ENCODE measurements at places on chromosomes 2 and 18.

DNA sequence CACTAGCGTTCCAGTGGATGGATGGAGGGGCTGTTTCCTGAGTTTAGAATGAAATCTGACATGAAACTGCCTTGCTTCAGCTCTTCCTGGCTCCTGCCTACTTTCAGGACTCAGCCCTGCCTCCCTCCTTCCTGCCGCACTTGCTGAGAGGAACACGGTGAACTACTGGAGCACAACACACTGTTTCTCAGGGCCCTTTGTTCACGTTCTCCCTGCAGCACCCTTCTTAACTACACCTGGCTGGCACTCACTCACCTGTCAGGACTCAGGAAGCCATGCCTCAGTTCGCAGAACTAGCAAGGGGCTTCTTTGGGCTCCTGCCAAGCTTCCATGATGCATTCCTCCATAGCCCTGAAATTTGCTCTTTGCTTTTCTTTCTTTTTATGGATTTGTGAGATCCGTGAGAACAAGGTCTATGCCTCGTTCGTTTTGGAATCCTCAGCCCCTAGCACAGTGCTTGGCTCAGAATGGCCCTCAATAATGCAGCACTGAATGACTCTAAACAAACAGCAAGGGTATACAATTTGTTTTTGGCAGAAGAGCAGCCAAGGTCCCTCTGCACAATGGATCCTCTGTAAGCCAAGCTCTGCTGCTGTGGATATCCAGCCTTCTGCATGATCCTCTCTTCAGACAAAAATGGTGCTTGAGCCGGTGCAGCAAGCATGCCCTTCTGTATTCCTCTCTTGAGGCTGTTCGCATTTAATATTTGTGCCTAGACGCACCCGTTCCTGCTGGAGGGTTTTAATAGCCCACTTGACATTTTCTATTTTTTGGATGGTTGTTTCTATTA, 357.0 kb downstream of the TSN start:
- no peak for DNase-seq

- DNase-seq, result no peak
Observed at GRCh38 chr18:68262690-68263294, 452.1 kb downstream of the TMX3 start.

GRCh38 chr2:185979546-185980071, 241.0 kb downstream of the FSIP2 start:
- DNase-seq, result peak; percentile 10

DNA sequence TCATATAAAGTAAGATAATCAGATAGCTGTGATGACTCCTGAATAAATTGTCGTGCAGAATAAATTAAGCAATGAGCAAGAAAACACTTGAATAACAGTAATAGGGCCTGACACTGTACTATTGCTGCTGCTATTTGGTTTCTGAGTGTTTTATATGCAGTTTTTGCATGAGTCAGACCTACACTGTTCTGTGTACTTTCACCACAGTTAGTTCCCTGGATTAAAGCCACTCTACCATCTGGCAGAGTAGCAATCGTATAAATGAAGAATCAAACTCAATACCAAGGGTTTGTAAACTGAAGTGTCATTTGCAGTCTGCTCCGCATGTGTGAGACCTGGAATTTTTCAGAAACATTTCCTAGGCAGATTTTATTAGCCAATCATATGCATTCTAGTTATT, 398.6 kb upstream of the CDH7 start:
- DNase-seq, result no peak

GRCh38 chr2:219221957-219222518, 3.3 kb upstream of the ABCB6 start:
- DNase-seq, result no peak

- peak; percentile 33 for DNase-seq
Observed at GRCh38 chr2:230714136-230714480, 1.5 kb downstream of the CAB39 start.

- DNase-seq, result no peak
Observed at GRCh38 chr2:216991563-216991962, 131.7 kb upstream of the TNP1 start.

DNA sequence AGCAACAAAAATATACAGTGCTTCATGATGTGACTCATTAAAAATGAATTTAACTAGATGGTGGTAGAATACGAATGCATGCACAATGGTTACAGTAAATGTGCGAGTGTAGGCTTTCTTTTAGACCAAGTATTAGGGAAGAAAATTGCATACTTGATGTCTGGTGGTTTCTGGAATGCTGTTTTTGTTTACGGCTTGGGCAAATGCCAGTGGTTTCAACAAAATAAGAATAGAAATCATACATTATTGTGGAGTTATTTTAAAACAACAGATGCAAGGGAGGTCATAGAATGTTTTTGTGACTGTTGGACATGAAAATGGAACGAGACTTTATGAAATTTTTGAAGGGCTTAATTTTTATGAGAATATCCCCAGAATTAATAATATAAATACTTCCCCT, 580.9 kb downstream of the PLCL1 start:
- no peak for DNase-seq

GRCh38 chr18:37481072-37481471, 84.5 kb downstream of the CELF4 start:
- no peak for DNase-seq

DNA sequence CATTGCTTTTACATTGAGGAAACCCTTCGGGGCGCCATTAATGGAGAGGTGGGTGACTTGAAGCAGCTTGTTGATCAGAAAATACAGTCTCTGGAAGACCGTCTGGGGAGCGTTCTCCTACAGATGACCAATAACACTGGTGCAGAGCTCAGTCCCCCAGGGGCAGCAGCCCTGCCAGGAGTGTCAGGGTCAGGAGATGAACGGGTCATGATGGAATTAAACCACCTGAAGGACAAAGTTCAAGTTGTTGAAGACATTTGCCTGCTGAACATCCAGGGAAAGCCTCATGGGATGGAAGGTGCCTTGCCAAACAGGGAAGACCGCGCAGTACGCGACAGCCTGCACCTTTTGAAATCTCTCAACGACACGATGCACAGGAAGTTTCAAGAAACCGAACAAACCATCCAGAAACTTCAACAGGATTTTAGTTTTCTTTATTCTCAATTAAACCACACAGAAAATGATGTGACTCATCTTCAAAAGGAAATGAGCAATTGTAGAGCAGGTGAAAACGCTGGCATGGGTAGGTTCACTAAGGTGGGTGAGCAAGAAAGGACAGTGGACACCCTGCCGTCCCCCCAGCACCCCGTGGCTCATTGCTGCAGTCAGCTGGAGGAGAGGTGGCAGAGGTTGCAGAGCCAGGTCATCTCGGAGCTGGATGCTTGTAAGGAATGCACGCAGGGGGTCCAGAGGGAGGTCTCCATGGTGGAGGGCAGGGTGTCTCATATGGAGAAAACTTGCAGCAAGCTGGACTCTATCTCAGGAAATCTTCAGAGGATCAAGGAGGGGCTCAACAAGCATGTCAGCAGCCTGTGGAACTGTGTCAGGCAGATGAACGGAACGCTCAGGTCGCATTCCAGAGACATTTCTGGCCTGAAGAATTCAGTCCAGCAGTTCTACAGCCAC, 45.0 kb downstream of the EMILIN2 start:
- DNase-seq, result no peak

DNA sequence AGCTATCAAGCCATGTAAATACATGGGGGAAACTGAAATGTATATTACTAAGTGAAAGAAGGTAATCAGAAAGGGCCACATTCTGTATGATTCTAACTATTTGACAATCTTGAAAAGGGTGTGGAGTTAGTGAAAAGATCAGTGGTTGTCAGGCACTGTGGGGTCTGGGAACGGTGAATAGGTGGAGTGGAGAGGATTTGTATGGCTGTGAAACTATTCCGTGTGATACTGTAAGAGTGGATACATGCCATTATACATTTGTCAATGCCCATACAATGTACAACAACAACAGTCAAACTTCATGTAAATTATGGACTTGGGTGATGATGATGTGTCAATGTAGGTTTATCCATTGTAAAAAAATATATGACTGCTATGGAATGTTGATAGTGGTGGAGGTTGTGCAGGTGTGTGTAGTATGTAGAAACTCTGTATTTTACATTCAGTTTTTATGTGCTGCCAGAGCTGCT, 1116.2 kb downstream of the SUCLG1 start:
- no peak for DNase-seq

DNA sequence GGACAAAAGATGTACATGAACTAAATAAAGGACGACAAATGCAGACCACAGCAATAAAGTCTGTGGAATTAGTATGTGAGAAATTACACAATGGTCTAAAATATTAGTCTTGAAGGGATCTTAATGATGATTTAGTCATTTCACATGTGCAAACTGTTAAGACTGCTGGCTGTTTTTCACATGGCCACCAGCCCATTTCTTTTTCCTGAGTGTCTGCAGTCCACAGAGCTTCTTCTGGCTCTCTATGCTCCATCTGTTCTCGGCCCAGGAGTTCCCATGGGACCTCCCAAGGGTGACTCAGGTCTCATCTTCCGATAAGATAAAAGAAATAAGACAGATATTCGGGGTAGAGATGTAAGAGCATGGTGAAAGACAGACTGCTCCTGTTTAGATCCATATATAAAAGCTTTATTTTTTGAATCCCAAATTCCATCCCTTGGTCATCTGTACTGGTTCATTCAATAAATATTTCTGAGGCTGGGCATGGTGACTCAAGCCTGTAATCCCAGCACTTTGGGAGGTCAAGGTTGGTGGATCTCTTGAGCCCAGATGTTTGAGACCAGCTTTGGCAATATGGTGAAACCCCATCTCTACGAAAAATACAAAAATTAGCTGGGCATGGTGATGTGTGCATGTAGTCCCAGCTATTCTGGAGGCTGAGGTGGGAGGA, 20.1 kb downstream of the IL1RL1 start:
- DNase-seq, result no peak

DNA sequence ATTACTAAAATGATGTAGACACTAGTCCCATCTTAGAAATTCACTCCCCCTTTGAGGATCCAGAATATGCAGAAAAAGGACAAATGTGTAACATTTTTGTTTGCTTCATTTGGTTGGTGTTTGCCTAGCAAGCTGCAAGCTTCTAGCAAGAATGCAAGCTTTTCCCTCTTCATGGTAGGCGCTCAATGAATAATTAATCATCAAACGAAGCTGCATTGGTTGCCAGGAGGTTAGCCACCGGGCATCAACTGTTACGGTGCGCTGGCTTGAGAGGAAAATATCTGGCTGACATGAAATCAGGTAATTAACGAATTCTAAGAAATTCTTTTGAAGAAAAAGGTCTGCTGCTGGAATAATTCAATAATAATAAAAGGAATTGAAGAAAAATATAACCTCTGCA, 341.0 kb upstream of the KYNU start:
- DNase-seq, result no peak

GRCh38 chr2:39488450-39488849, 51.4 kb upstream of the MAP4K3 start:
- DNase-seq, result no peak

- DNase-seq, result no peak
Observed at GRCh38 chr2:53969285-53969967, 1.4 kb downstream of the PSME4 start.

DNA sequence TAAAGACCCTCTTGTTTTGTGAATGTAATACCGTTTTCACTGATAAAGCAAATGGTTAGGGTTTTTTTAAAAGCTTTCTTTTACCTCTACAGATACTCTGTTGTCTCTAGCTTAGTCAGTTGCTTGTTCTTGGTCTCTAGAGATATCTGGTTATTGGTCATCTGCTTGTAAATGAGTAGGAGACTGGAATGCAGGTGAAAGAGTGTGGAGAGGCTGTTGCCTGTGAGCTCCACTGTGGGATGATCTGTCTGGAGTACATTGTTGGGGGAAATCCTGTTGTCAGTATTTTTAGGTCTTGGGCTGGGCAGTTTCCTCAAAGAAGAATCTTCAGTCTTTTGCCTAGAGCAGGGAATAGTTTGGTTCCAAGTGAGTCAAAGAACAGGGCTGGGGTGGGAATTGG, 67.7 kb downstream of the SMCHD1 start:
- DNase-seq, result no peak

DNA sequence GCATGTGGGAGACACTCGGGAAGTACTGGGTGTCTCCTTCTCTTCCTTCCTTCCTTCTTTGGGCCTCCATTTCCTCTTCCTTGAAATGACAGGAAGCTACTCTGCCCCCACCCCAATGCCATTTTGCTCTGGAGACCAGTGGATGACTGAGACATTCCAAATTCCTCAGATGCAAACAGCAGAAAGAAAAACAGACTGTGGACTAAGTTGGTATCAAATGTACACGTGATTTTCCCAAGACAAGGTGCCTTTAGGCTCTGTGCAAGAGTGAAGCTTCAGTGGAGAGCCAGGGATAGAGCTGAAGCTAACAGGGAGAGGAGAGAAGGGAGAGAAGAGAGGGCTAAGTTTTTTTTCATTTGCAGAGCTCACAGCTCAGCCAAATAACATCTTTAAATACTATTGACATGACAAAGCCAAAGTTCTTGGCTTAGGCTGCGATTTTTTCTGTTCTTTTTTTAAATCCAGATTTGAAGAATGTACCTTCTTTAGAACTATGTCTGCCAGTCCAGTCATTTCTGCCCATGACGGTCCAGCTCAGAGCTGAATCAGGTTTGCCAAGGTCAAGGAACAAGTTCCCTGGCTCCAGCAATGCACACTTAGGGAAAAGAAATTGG, 84.5 kb upstream of the LCLAT1 start:
- no peak for DNase-seq

DNA sequence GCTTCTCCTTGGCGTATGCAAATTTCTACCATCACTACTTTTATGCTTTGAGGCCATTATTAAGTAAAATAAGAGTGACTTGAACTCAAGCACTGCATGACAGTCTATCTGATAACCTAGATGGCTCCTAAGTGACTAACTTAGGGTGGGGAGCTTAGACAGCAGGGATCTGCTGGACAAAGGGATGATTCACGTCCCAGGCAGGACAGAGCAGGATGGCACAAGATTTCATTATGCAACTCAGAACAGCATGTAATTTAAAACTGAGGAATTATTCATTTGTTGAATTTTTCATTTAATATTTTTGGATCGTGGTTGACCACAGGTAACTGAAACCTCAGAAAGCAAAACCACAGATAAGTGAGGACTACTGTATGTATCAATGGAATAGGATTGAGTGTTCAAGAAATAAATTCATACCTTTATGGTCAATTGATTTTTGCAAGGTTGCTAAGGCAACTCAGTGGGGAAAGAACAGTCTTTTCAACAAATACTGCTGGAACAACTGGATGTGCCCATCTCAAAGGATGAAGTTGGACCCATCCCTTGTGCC, 115.3 kb downstream of the MBD2 start:
- DNase-seq, result no peak

GRCh38 chr2:31294196-31294595, 60.2 kb downstream of the EHD3 start:
- DNase-seq, result no peak

DNA sequence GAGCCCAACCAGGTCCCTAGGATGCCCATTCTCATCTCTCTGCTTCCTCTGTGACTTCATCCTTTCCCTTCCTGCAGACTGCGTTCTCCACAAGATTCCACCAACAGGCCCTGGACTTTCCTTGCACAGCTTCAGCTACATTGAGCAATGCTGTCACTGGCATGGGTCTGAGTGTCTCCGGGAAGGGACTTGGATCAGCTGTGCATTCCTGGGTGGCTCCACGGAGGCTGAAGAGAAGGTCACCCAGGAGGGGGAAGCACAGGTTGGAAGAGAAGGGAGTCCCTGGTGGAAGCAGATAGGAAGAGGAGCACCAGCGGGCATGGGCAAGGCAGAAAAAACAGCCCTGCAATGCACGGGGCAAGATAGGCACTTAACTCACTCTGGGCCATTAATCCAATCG, 140.5 kb downstream of the UXS1 start:
- DNase-seq, result no peak

- DNase-seq, result no peak
Observed at GRCh38 chr18:62784966-62785413, 69.6 kb downstream of the PHLPP1 start.

Data from stimulated activated CD4-positive, alpha-beta T cell treated with anti-CD3 and anti-CD28 coated beads, Interleukin-1b, Interleukin-23, amount 100 ng/mL, for 48 hours (primary cell).